Stimulated activated naive CD8-positive, alpha-beta T cell treated with anti-CD3 and anti-CD28 coated beads, Interleukin-15, Interleukin-2, amounts not matched to agents 100 U/mL and 50 U/mL, for 24 hours (primary cell): ENCODE measurements at places on chromosomes 4 and X.

GRCh38 chrX:104922206-104922621 is 298.3 kb downstream of the TEX13A start:
- DNase-seq, result peak; percentile 62

GRCh38 chr4:159029481-159029880 is 73.4 kb upstream of the RAPGEF2 start:
- no peak for DNase-seq

GRCh38 chr4:144304025-144304424 is 163.5 kb upstream of the GYPA start:
- DNase-seq, result no peak

DNA sequence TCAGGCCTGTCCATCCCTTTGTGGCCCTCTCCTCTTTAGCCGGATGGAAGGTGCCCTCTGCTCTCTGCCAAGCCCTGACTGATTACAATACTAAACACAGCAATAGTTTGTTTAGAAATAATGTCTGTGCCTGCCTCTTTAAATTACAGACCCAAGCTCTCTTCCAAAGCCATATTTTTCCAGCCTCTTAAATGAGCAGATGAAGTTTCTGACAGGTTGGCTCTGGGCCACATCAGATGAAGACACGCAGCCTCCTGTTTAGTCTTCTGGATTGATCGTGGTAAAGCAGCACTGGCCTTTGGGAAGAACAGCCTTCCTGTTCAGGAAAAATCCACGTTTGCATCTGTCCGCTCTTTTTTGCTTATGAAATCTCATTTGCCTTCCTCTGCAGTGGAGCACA is 133.6 kb downstream of the CPE start:
- DNase-seq, result no peak

GRCh38 chr4:46270986-46271596 is 118.8 kb downstream of the GABRA2 start:
- no peak for DNase-seq

DNA sequence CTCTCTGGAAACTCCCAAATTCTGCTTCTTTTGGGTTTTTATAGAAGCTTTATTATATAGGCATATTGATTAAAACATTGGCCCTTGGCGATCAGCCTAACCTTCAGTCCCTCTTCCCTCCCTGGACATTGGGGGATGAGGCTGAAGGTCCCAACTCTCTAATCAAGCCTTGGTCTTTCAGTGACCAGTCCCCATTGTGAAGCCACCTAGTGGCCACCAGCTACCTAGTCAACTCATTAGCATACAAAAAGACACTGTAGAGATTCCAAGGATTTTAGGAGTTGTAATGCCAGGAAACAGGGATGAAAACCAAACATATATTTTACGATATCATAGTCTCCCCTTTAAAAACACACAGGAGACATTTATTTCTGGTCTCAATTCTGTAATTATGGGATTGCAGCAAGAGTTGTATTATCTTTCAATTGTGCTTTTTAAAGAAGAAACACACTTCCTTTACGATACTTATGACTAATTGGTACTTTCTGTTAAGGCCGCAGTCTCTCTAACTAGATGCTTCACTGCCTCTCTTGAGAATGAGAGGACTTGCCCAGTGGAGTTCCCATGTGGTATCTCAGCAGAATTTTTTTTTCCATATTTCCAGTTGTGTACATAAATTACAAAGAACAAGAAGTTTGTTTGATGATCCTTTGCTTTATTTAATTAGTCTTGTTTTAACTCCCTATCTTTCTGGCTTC is 58.2 kb downstream of the WDR17 start:
- DNase-seq, result no peak

DNA sequence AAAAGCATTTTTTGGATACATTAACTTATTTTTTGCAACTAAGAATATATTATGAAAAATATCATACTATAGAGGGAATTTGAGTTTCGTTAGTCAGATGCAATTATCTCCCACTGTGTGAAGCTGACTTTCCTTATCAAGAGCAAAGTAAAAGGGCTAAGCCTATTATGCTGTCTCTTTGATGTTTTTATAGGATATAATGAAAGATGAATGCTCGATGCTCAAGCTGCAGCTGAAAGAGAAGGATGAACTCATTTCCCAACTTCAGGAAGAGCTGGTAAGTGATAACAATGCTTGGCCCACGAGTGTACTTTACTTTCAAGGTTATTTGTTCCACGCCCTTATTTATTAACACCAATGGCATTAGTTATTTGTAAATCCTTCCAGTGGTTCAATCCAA is 688.4 kb downstream of the CCSER1 start:
- no peak for DNase-seq

DNA sequence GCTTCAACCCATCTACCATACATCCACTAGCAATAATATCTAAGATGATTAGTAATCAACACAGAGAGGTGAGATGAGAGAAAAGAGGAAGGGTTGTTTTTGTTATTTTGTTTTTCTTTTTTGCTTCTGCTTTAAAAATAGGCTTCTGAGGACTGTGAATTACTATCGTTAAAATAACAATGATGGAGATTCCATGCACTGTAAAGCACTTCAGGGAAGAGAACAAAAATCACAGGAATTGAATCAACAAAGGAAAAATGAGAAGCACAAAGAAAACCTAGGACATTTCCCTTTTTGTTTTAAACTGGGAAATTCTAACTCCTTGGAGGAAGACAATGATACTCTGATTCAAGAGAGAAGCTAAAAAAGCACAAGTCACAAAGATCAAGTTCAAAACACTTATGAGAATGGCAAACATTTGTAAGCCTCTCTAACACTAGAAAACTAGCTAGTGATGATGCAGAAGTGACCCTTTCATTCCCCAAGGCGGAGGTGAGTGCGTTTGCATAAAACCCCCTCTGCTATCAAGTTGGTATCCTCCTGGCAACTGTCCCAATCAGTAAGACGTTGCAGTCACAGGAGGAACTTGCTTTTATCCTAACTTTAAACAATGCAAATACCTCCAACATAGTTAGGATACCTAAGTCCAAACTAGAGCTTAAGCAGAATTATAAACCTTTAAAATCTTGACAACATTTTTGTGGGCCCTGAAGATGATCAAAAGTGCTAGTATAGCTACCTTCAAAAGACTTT is 308.5 kb downstream of the CAMK2D start:
- no peak for DNase-seq

DNA sequence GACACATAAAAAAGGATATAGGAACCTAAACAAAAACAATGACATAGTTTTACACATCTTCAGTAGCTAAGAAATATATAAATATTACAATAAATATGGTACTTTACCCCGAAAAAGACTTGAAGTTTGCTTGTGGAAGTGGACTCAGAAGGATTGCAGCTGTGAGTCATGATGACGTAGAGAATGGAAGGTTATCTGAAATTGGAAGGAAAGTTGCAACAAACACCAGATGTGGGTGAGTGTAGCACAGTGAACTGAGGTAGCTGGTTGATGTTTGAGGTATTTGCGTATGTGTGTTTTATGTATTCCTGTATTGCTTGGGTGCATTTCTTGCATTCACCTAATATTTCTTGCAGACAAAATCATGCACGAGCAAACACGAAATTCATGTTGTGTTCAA is 113.0 kb downstream of the ARX start:
- DNase-seq, result no peak

DNA sequence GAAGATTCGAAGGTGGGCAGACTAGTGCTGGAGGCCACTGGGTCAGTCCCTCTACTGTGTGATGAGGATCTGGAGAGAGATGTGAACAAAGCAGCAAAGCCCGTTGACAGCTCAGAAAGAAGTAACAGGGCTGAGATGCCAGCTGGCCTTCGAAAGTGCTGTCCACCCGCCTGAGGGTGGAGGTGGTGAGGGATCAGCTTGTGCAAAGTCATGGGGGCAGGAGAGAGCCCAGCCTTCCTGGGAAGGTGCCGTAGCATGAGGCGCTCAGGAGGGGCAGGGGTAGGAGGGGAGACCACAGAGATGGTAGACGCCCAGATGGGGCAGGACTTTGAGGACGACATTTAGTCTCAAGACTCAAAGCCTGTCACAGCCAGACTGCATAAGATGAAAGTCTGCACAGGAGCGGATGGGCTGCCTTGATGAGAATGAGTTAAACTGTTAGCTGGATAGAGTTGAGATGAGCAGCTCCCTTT is 19.7 kb downstream of the TBC1D14 start:
- no peak for DNase-seq

GRCh38 chr4:148780426-148781005 is 338.3 kb upstream of the NR3C2 start:
- no peak for DNase-seq

DNA sequence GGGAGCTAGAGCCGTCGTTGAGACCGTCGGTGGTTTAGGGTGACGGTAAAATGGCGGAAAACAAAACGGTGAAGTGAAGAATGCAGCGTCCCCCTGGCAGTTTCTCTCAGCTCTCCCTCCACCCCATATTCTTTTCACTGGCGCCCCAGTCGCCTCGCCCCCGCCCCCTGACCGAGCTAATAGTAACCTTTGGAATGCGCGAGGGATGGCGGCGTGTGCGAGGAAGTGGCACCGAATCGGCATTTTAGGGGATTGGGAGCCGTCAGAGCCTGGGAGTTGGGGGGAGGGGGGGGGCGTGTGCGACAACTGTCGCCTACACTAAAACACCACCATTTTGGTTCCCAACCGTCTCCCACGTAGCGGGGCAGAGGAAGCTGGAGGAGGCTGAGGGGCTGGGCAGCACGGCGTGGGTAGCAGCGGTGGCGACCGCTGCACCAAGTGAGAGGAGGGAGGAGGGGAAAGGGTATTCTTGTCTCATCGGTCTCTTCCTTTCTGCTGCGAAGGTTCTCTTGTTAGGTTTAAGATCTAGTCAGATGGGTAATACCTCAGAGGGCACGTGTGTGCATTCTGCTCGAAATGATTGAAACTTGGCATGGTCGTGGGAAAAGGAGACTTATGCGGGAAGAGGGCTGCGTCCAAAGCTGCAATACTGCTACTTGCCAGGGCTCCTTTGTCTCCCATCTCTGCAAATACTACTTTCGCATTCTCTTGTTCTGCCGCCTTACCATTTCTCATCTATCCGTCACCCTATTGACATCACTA is 840 bp downstream of the ZNF711 start:
- no peak for DNase-seq

- DNase-seq, result no peak
Observed at GRCh38 chr4:55498051-55498450, 48.7 kb downstream of the CLOCK start.

GRCh38 chr4:11436673-11437072 is 8.0 kb upstream of the HS3ST1 start:
- no peak for DNase-seq

DNA sequence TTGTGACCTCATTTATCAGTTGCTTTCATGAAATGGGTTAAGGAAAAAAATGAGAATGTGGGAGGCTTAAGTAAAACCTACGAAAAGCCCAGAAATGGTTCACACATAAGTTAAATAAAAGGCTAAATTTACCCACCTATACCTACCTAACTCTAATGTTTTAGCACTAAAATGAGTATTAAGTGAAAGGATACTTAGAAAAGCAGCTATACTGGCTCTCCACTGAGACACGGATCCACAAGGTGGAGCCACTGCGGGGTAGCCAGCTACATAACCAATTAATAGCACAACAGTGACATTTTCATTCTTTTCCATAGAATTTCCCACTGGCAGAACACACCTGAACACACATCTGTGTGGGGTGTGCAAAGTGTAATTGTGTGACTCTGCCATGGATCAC is 101.9 kb downstream of the MAML3 start:
- peak; percentile 47 for DNase-seq
